HS-5 (cell line): ENCODE measurements at places on chromosomes 3 and 15.

GRCh38 chr15:92123962-92124656 lies 269.6 kb upstream of the ST8SIA2 start:
- no peak for DNase-seq

DNA sequence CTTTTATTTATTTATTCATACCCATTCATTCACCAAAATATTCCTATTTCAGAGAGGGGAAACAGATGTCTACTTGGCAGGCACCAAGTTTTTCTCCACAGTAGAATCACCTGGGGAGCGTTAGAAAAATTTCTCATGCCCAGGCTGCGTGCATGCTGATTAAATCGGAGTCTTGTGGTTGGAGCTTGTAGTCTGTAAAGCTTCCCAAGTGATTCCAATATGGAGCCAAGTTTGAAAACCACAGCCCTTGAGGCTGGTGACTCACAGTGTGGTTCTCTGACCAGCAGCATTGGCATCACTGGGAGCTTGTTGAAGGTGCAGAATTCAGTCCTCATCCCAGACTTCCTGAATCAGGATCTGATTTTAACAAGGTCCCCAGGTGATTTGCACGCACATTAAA lies 49.7 kb downstream of the PDHB start:
- DNase-seq, result peak; percentile 97

DNA sequence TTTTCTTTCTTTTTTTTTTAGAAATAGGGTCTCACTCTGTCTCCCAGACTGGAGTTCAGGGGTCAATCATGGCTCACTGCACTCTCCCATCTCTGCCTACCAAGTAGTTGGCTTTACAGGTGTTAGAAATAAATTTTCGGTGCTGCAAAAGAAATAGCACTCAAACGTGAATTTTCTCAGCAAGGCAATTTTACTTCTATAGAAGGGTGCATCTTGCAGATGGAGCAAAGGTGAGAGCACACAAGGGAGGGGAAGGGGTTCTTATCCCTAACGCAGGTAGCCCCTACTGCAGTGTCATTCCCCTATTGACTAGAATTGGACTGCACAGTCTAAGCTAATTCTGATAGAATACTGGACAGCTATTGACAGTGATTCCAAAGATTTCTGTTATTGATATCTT lies 6.8 kb upstream of the FBLN2 start:
- no peak for DNase-seq

DNA sequence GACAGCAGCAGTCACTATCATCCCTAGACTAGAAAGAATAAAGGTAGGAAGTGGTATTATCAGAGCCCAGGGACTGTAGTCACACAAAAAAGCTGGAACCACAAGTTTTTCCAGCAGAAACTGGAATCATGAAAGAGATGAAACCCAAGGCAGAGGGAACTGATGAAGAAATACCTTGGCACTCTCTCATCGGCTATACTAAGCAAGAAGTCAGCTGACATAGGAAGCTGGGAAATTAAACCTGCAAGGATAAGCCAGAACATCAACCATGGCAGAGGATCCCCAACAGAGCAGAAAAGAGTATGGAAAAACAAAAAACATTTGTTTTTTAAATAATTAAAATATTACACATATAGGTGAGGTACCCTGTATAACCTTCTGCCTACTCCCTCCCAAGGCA lies 86.5 kb downstream of the AQR start:
- no peak for DNase-seq

- DNase-seq, result no peak
Measured at GRCh38 chr3:128309026-128309425, 155.7 kb downstream of the EEFSEC start.

- DNase-seq, result no peak
Measured at GRCh38 chr3:62570888-62571287, 197.5 kb upstream of the FEZF2 start.

DNA sequence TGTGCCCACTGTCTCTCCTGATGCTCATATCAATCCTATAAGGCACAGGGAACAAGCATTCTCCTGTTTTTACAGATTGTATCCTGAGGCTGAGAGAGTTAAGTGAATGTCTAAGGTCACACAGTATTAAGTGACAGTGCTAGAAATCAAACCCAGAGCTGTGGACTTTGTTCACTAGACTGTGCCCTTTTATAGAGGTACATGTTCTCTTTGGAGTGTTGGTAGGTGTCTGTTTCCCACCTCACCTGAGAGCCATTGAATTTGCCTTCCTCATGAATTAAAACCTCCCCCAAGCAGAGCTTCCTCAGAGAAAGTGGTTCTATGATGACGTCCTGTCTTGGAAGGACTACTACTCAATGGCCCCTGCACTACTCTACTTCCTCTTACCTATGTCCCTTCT lies 12.4 kb downstream of the ADIPOQ start:
- DNase-seq, result no peak

GRCh38 chr3:70057426-70057825 lies 57.9 kb downstream of the SAMMSON start:
- no peak for DNase-seq

GRCh38 chr3:147945968-147946519 lies 536.9 kb downstream of the ZIC1 start:
- DNase-seq, result peak; percentile 69

GRCh38 chr3:160540551-160540950 lies 24.8 kb downstream of the KPNA4 start:
- no peak for DNase-seq

DNA sequence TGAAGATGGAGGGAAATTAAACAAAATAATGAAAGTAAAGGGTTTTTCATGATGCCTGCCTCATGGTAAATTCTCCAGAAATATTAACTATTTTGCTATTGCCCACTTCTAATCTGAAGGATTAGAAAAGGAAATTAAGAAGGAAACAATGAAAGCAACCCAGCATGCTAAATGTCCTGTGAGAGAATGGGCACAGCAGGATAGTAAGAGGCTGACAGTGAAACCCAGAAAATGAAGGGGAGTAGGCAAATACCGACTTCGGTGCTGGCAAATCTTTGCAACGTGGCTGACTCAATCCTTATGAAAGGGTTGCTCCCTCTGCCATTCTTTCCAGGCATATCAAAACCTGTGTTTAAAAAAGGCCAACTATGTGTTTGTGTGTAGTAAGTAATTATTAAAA lies 147.5 kb upstream of the SYNPR start:
- no peak for DNase-seq

GRCh38 chr15:59662260-59662659 lies 4.9 kb upstream of the GTF2A2 start:
- DNase-seq, result no peak

- DNase-seq, result no peak
Measured at GRCh38 chr3:37237252-37237651, 62.9 kb upstream of the LRRFIP2 start.

DNA sequence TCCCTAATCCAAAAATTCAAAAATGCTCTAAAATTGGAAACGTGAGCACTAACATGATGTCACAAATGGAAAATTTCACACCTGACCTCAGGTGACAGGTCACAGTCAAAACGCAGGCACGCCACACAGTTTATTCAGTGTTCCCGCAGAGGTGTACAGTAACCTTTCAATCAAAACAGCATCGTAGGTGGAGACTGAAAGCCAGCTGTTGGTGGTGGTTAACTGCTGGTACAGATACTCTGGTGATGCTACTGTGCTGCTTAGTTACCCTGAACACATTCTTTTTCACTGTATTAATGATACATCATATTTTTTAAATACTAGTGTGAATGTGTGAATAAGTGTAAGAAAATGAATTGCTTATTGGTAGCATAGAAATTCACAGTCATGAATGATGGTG lies 23.8 kb downstream of the RAB11A start:
- DNase-seq, result no peak

- DNase-seq, result no peak
Measured at GRCh38 chr3:182921665-182922355, 58.5 kb downstream of the DCUN1D1 start.
